Spinal cord (tissue), 10 donors: ENCODE measurements at places on chromosomes 5 and 9. TPM values are rescaled to one million over a fixed set of nuclear protein-coding genes. Genes with fewer than 3 reads are reported as not detected.

ACTBL2 gene
- not detected for polyA plus RNA-seq

SHISAL2B gene
- 2.9 TPM for polyA plus RNA-seq

ZNF782 gene
- 7.4 TPM for polyA plus RNA-seq

FCN2 gene
- not detected for polyA plus RNA-seq

GABRA1 gene
- polyA plus RNA-seq, result 12.9 TPM

DEPDC1B gene
- 7.1 TPM for polyA plus RNA-seq

AUH gene
- 19.6 TPM for polyA plus RNA-seq

BAAT gene
- polyA plus RNA-seq, result 0.48 TPM

OTULINL gene
- 24.6 TPM for polyA plus RNA-seq

PAIP2 gene
- polyA plus RNA-seq, result 154 TPM

PTPDC1 gene
- polyA plus RNA-seq, result 9.3 TPM

CCIN gene
- 0.41 TPM for polyA plus RNA-seq

PGM5 gene
- 5.2 TPM for polyA plus RNA-seq

CDH9 gene
- polyA plus RNA-seq, result 6.2 TPM

NTNG2 gene
- polyA plus RNA-seq, result 9.4 TPM

FNBP1 gene
- 89.1 TPM for polyA plus RNA-seq

CAVIN4 gene
- polyA plus RNA-seq, result 1.8 TPM

WDR38 gene
- polyA plus RNA-seq, result 5.9 TPM

FYB1 gene
- polyA plus RNA-seq, result 6.0 TPM

PIP5KL1 gene
- 19.1 TPM for polyA plus RNA-seq

GCNT1 gene
- 1.9 TPM for polyA plus RNA-seq

FAM221B gene
- 0.41 TPM for polyA plus RNA-seq

PALM2AKAP2 gene
- 7.4 TPM for polyA plus RNA-seq

MAN1B1 gene
- polyA plus RNA-seq, result 81.3 TPM

PCDHGA5 gene
- 15.5 TPM for polyA plus RNA-seq

GRM6 gene
- polyA plus RNA-seq, result 3.7 TPM

TENT4A gene
- polyA plus RNA-seq, result 26.9 TPM
